KBM-7 (cell line): ENCODE measurements at places on chromosomes 4 and X.

DNA sequence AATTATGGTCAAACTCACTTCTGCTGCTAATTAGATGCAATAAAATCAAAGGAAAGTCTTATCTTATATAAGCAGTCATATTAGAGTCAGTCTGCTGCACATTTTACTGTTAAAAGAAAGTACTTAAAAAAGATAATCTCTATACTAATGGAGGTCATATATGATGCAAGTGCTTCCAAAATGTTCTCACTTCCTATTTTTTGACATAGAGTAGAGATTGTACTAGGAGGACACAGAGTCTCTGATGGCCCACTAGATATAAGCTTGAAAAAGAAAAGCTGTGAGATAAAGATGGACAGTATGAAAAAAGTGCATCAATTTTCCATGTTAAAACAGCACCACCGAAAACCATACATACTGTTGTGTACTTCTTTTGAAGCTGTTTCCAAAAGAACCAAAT, 196.9 kb downstream of the KLHL13 start:
- no peak for DNase-seq

DNA sequence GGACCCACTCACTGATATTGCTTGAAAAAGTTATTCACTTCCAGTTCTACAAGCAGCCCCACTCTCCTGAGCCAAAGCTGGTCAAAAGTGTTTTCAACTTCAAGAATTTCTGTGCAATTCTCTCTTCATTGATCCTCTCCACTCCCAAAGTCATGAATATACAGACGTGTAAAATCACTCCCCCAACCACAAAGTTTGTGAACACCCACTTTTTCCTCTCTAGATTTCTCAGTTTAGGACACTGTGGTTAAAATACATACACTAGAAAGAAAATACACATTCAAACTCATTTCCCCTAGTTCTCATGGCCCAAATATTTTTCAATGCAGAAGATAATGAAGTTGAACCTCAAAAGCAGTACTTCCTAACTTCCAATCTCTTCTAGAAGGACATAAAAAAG, 116.3 kb downstream of the MSN start:
- no peak for DNase-seq

- DNase-seq: no peak
These were observed 180.5 kb downstream of the SOWAHB start for GRCh38 chr4:76717431-76717830.

- DNase-seq: no peak
These were observed 70.2 kb upstream of the NOCT start for GRCh38 chr4:138945401-138945800.

DNA sequence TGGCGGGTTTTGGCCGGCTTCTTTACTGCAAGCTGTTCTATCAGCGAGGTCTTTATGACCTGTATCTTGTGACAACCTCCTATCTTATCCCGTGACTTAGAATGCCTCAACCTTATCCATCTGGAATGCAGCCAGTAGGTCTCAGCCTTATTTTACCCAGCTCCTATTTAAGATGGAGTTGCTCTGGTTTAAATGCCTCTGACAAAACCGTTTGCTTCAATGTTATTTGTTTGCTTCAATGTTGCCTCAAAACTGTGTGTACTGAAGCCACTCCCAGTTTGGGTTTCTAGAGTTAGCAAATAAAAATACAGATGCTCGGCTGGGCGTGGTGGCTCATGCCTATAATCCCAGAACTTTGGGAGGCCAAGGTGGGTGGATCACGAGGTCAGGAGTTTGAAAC, 51.6 kb downstream of the ZNF518B start:
- no peak for DNase-seq

- peak; percentile 80 for DNase-seq
These were observed at the start of gene BANK1 for GRCh38 chr4:101790521-101791181. TSS of gene BANK1 (plus strand) at chr4:101790730. CDS start at chr4:101790881, 151 bp downstream.

GRCh38 chr4:146787731-146788130, 149.0 kb downstream of the POU4F2 start:
- no peak for DNase-seq

- DNase-seq: no peak
These were observed 218.5 kb downstream of the APBB2 start for GRCh38 chr4:40995850-40996249.

DNA sequence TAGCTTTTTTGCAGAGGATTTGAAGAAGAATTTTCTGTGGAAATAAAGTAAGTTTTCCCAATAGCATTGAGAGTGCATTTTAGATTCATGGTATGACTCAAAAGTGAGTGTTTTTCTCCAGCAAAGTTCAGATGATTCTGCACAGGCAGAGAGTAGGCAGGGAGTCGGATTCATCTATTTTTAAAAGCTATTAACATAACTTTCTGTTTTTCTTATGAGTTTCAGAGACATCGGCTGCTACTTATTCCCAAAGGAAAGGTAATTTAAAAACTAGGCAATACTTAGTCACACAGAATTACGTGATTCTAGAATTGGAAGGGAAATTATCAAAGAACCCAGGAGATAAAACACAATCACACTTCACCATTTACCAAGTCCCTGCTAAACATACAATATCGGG, 4.4 kb downstream of the CCDC110 start:
- no peak for DNase-seq

- peak; percentile 35 for DNase-seq
These were observed 287.4 kb downstream of the CHIC1 start for GRCh38 chrX:73850124-73851013.

GRCh38 chrX:144840616-144841015, 406.7 kb upstream of the SPANXN1 start:
- DNase-seq: no peak

DNA sequence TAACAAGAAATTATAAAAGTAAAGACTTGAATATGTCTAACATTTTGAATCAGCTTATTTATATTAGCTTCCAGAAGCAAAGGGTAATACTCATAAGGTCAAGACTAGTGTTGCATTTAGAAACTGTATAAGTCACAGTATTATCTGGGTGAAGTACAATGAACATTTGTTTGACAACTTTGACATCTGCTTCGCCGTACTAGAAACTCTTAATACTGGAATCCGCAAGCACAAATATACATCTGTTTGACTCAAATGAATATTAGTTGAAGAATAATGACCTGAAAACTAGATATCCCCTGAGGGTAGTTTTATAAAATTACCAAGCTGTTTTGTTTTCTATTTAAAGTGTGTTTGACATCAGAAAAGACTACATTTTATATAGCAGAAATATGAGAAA, 135.4 kb upstream of the ATOH1 start:
- no peak for DNase-seq

GRCh38 chr4:151199319-151200190, 77.4 kb upstream of the PRSS48 start:
- DNase-seq: no peak
